ENCODE measurements at places on chromosomes 6 and 20. TPM values are rescaled to one million over a fixed set of nuclear protein-coding genes. Genes with fewer than 3 reads are reported as not detected.

The SCRT2 gene
- not detected for total RNA-seq

The PTK6 gene
- not detected for total RNA-seq

The FKBP1A gene
- total RNA-seq = 78.4 TPM

The UBD gene
- not detected for total RNA-seq

The TMEM217 gene
- total RNA-seq = 0.47 TPM

The MYBL2 gene
- not detected for total RNA-seq

The GSTA1 gene
- 1.6 TPM for total RNA-seq

The SRSF12 gene
- total RNA-seq = 0.21 TPM

The MTFR2 gene
- 0.20 TPM for total RNA-seq

GRCh38 chr6:165941249-165941775 lies 226.3 kb downstream of the TBXT start:
- no peak overlapping the region for H3K4me3 ChIP-seq
- H3K4me1 ChIP-seq = no peaks in the 10 kb centered on the region
- H3K27me3 ChIP-seq = peaks cover 2% of the 10 kb centered on the region
- no peaks in the 10 kb centered on the region for H3K36me3 ChIP-seq
- H3K27ac ChIP-seq = no peak overlapping the region
- no peak for DNase-seq

DNA sequence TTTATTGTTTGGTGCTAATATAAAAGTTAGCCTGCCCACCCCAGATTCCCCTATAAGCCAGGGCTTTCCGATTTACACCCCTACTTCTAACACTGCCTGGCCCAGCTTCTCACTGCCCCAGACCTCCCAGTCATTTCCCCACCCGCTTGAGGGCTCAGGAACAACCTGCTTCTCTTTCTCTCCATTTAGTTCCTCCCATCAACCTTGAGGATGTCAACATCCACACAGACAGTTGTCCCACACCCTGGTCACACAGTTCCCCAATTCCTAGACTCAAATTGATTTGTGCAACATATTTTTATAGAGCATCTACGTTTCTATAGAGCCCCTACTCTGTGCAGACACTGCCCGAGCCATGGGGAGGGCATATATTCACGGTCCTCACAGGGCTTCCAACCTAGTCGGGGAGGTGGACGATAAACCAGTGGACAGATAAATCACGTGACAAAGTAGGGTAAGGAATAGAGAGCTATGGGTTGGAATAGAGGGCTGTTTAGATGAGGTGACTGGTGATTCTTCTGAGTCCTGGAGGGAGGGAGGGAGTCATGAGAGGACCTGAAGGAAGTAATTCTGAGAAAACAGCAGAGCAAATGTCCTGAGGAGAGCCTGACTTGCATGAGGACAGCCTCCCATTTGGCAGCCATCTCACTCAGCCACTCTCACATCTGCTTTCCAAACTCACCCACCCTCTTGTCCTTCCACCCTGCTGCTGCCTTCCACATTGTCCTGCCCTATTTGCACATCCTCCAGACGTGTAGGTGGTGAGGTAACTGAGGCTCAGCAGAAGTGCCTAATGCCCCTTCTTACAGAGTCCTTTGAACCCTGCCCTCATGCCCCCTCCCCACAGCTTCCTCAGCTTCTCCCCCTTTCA lies 6.3 kb downstream of the GABRR2 start:
- no peak overlapping the region for H3K27ac ChIP-seq
- H3K4me1 ChIP-seq = peaks cover 26% of the 10 kb centered on the region
- no peaks in the 10 kb centered on the region for H3K36me3 ChIP-seq
- no peak for DNase-seq
- H3K27me3 ChIP-seq = no peaks in the 10 kb centered on the region
- H3K4me3 ChIP-seq = no peak overlapping the region

- H3K4me1 ChIP-seq = no peaks in the 10 kb centered on the region
- H3K27ac ChIP-seq = no peak overlapping the region
- no peaks in the 10 kb centered on the region for H3K36me3 ChIP-seq
Measured at GRCh38 chr6:68559070-68559469, 76.0 kb upstream of the ADGRB3 start.

GRCh38 chr6:15389084-15389764 lies 143.4 kb downstream of the JARID2 start:
- DNase-seq = no peak
- H3K27ac ChIP-seq = peak overlapping the region; percentile 38
- peaks cover 70% of the 10 kb centered on the region for H3K4me1 ChIP-seq
- H3K4me3 ChIP-seq = no peak overlapping the region
- H3K27me3 ChIP-seq = no peaks in the 10 kb centered on the region

DNA sequence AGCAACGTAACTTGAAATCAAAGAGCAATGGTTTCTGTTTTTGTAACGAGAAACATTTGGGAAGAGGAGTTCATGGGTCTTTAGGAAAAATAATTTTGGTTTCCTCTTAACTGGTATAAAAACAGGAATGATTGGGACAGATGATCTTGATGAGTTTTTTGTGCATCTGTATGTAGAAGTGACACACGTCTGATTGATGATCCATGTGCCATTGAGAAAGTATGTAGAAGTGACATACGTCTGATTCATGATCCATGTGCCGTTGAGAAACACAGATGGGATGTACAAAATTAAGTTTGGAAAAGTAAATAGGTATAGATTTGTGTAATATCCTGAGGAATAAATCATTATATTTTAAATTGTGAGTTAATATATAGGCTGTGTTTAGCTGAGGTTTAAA lies 2.1 kb downstream of the KIAA1586 start:
- H3K27ac ChIP-seq = no peak overlapping the region
- peaks cover 2% of the 10 kb centered on the region for H3K36me3 ChIP-seq
- H3K4me1 ChIP-seq = peaks cover 3% of the 10 kb centered on the region
- no peak overlapping the region for H3K4me3 ChIP-seq
- DNase-seq = no peak
- H3K27me3 ChIP-seq = no peaks in the 10 kb centered on the region

DNA sequence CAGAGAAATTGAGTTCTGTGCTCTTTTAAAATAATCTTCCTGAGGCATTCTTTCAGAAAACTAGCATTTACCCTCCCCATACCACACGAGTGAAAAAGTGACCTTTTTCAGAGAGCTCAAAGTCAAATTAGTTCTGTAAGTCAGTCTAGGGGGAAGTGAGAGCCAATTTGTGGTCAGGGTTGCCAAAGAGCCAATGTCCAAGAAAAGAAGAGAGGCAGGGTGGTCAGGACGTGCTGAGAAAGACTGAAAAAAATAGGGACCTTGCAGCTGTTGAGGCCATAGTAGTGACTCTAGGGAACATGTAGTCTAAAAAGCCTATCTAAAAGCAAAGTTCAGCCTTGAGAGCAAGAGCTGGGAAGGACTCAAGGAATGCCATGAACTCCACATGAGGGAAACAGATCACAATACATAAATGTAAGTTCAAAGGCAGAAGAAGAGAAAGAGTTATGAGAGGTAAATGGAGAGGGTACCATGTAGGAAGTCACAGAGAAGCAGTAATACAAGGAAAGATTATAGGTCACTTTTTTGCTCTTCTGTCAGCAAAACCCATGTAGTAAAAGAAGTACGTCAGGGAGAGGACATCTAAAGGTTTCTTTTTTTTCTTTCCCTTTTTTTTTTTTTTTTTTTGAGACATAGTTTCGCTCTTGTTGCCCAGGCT lies 565.1 kb upstream of the FLRT3 start:
- H3K36me3 ChIP-seq = no peaks in the 10 kb centered on the region
- no peak for DNase-seq
- no peak overlapping the region for H3K27ac ChIP-seq
- H3K27me3 ChIP-seq = no peaks in the 10 kb centered on the region

DNA sequence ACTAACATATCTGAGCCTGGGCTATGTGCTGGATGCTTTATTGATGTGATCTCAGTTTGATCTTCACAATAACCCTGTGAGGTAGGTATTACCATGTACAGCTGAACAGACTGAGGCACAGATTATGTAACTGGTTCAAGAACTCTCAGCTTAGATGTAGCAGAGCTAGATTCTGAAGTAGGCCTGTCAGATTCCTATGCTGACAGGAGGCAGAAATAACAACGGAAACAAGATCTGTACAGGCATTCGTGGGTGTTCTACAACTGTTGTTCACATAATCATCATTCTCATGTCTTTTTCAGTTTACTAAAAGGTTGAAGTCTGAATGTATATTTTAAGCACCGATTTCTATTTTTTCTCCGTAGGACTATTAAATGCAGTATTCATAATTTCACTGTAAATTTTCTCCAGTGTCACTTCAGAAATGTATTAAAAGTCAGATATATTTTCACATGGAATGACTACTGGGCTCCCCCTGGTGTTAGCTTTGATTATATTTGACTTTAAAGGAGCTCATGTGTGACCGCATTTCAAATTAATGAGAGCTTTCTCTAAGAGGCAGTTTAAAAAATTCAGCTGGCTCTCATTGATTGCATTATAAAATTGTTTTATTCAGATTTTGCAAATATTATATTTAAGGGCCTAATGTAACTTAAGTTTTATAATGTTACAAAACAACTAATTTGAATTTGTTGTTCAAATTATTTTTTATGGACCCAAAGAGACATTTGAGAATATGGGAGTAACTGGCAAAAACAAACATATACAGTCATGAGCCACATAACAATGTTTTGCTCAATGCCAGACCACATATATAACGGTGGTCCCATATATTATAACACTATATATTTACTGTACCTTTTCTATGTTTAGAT lies 36.4 kb upstream of the SLC17A4 start:
- no peaks in the 10 kb centered on the region for H3K27me3 ChIP-seq
- H3K4me1 ChIP-seq = no peaks in the 10 kb centered on the region
- H3K36me3 ChIP-seq = no peaks in the 10 kb centered on the region
- no peak overlapping the region for H3K4me3 ChIP-seq
- H3K27ac ChIP-seq = no peak overlapping the region

DNA sequence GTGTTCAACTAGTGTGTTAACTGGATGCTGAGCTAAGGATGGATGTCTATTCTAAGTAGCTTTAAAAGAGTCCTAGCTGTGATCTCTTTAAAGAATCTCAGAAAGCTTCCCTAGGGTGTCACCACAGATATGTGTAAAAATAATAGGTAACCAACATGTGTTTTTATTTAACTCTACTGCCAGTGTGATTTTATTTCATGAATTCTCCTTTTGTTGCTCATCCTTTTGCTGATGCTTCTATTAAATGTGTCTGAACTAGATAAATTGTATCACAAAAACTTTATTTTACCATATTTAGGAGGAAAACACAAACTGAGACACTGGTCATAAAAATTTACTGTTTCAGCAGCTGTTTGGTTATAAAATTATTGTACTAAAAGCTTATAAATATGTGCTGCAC lies 809.4 kb upstream of the CITED2 start:
- H3K27me3 ChIP-seq = no peaks in the 10 kb centered on the region
- no peaks in the 10 kb centered on the region for H3K4me1 ChIP-seq
- no peak overlapping the region for H3K4me3 ChIP-seq
- no peak overlapping the region for H3K27ac ChIP-seq

- H3K4me3 ChIP-seq = no peak overlapping the region
- no peaks in the 10 kb centered on the region for H3K27me3 ChIP-seq
- H3K4me1 ChIP-seq = no peaks in the 10 kb centered on the region
- no peak overlapping the region for H3K27ac ChIP-seq
- no peaks in the 10 kb centered on the region for H3K36me3 ChIP-seq
- DNase-seq = no peak
Measured at GRCh38 chr6:73803562-73804241, 107.7 kb downstream of the CD109 start.

GRCh38 chr6:44681761-44682160 lies 294.3 kb downstream of the CDC5L start:
- no peak overlapping the region for H3K27ac ChIP-seq
- H3K36me3 ChIP-seq = no peaks in the 10 kb centered on the region
- DNase-seq = no peak
- no peak overlapping the region for H3K4me3 ChIP-seq
- peaks cover 2% of the 10 kb centered on the region for H3K27me3 ChIP-seq

GRCh38 chr6:137017081-137017480 lies 27.7 kb downstream of the IL20RA start:
- DNase-seq = no peak
- H3K27ac ChIP-seq = no peak overlapping the region
- no peaks in the 10 kb centered on the region for H3K4me1 ChIP-seq
- no peaks in the 10 kb centered on the region for H3K36me3 ChIP-seq

- no peak overlapping the region for H3K27ac ChIP-seq
- no peak overlapping the region for H3K4me3 ChIP-seq
- H3K27me3 ChIP-seq = no peaks in the 10 kb centered on the region
- no peaks in the 10 kb centered on the region for H3K36me3 ChIP-seq
- no peaks in the 10 kb centered on the region for H3K4me1 ChIP-seq
Measured at GRCh38 chr20:56249244-56249955, 868 bp downstream of the MC3R start.

DNA sequence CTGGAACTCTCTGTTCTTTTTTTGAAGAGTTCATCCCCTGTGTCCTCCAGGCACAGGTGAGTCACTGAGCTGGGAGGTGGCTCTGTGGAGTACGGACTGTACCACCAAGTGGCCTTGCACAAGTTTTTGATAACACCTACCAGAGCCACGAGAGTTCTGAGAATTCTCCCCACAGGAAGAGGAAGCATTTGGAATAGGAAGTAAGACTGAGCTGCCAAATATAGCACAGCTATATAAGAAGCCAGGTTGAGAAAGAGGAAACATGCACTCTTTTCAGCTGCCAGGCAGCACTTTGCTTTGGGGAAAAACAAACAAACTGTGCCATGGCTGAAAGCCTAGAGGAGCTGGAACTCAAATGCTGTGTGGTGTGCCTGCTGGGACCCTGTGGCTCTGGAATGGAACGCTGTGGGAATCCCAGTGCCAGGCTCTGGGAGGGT lies 70.8 kb upstream of the RIPOR2 start:
- no peaks in the 10 kb centered on the region for H3K36me3 ChIP-seq
- peak overlapping the region; percentile 44 for H3K27ac ChIP-seq
- no peaks in the 10 kb centered on the region for H3K4me1 ChIP-seq

DNA sequence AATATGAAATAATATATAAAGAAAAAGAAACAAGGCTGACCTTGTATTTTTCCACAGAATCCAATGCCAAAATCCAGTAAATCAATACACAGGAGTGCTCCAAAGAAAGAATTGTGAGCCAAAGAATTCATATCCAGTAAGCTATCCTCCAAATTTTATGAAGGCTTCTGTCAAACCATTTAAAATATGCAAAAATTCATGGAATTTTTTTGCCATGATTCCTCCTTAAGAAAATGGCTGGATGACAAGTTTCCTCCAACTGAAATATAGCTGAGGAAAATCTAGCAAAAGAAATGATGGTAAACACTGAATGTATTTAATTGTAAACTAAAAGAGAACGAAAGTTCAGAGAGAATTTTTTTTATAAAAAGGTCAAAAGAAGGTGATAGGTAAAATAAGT lies 290.3 kb downstream of the UBE3D start:
- DNase-seq = no peak
- no peaks in the 10 kb centered on the region for H3K27me3 ChIP-seq
- H3K4me1 ChIP-seq = no peaks in the 10 kb centered on the region
